Transverse colon (tissue), 4 donors: ENCODE measurements at places on chromosomes 16 and 17. TPM values are rescaled to one million over a fixed set of nuclear protein-coding genes. Genes with fewer than 3 reads are reported as not detected.

Gene CUEDC1
- 26.5 TPM for total RNA-seq

GRCh38 chr16:66605979-66606751 is 1.7 kb downstream of the CMTM3 start:
- H3K4me1 ChIP-seq: peaks cover 17% of the 10 kb centered on the region
- H3K27me3 ChIP-seq: peaks cover 17% of the 10 kb centered on the region
- peak overlapping the region; percentile 88 for H3K27ac ChIP-seq
- no peak for DNase-seq
- H3K4me3 ChIP-seq: peak overlapping the region; percentile 84

DNA sequence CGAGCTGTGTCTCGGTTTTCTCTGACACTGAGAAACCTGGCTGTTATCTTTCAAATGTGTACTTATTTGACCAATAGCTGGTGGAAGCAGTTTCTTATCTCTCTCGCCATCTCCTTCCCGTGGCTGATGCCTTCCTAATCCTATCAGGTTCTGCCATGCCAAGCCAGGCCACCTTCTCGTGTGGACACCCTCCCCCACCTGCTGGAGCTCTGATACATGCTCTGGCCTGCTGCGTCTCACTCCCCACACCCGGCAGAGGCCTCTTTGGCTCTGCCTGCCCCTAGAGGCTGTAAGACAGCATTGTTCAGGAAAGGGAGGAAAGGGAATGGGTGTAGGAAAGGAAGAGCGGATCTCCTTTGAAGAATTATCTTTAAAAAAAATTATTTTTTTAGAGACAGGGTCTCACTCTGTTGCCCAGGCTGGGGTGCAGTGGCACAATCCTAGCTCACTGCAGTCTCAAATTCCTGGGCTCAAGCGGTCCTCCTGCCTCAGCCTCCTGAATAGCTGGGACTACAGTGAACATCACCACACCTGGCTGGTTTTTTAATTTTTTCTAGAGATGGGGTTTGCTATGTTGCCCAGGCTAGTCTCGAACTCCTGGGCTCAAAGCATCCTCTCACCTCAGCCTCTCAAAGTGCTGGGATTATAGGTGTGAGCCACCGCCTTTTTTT is 7.5 kb upstream of the ARMC5 start:
- DNase-seq: no peak
- H3K36me3 ChIP-seq: no peaks in the 10 kb centered on the region
- no peak overlapping the region for H3K4me3 ChIP-seq
- peaks cover 47% of the 10 kb centered on the region for H3K4me1 ChIP-seq

Gene CEP295NL
- total RNA-seq: 3.0 TPM

Gene TMC5
- 87.9 TPM for total RNA-seq

- H3K4me1 ChIP-seq: no peaks in the 10 kb centered on the region
- no peaks in the 10 kb centered on the region for H3K36me3 ChIP-seq
- DNase-seq: no peak
- H3K27ac ChIP-seq: no peak overlapping the region
- H3K27me3 ChIP-seq: peaks cover 30% of the 10 kb centered on the region
- H3K4me3 ChIP-seq: no peak overlapping the region
Observed at GRCh38 chr17:49486012-49486641, 9.0 kb upstream of the NGFR start.

DNA sequence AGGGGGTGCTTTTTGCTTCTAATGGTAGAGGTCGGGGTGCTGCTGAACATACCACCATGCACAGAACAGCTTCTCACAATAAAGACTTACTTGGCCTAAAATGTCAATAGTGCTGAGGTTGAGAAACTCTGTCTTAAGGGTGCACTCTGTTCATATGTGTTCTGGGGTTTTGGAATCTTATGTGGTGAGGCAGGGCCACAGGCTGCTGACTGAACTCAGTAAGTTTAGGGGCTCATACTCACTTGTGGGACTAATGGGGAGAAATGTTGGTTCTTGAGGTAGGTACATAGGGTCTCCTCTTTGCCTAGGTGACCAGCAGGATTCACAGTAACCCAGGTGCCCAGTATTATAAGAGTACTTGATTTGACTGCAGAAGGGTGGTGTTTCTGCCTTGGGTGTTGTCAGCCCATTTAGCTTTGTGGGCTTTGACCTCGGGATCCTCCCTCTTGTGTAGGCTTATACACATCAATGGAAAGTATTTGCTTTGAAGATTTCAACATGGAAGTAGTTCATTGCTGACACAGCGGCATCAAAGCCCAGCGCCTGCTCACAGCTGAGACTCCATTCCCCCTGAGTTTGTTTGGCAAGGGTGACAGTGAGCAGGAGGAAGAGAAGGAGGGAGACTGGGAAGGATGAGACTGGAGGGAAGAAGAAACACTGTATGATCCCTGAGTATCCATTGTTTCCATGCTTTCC is 17.2 kb downstream of the SLC7A6 start:
- no peaks in the 10 kb centered on the region for H3K36me3 ChIP-seq
- H3K27ac ChIP-seq: no peak overlapping the region
- no peak overlapping the region for H3K4me3 ChIP-seq

- no peaks in the 10 kb centered on the region for H3K36me3 ChIP-seq
- H3K4me1 ChIP-seq: no peaks in the 10 kb centered on the region
- H3K27me3 ChIP-seq: no peaks in the 10 kb centered on the region
- no peak overlapping the region for H3K4me3 ChIP-seq
- no peak overlapping the region for H3K27ac ChIP-seq
Observed at GRCh38 chr17:4465786-4466185, 32.0 kb downstream of the SPNS3 start.

- H3K4me1 ChIP-seq: no peaks in the 10 kb centered on the region
- H3K27ac ChIP-seq: no peak overlapping the region
- no peak overlapping the region for H3K4me3 ChIP-seq
Observed at GRCh38 chr16:14437426-14437825, 192.6 kb downstream of the PARN start.

DNA sequence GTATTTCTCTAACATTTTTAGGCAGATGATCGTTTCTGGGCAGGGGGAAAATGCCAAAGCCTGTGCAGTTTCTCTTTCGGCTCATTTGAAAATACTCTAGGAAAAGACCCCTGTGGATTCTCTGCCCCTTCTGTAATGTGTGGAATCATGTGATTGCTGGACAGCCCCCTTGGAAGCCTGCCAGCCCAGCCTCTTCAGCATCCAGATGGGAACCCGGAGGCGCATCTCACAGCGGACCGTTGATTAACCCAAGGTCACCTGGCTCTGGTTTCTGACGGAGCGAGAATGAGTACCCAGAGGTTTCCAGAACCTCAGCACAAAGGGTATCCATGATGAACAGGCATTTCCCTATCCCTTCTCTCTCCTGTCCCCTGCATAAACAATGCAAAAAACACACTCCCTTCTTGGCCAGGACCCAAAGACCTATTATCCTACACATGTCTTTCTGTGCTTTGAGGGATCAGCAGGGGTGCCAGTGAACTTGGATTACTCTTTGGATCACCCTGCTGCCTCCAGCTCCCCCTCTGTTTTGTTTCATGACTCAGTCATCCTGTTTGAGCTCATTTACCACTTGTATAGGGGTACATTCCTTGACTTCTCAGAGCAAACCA is 957.1 kb upstream of the RBFOX1 start:
- H3K36me3 ChIP-seq: no peaks in the 10 kb centered on the region
- no peaks in the 10 kb centered on the region for H3K27me3 ChIP-seq
- no peak overlapping the region for H3K4me3 ChIP-seq
- no peak for DNase-seq

- no peaks in the 10 kb centered on the region for H3K36me3 ChIP-seq
- H3K27ac ChIP-seq: no peak overlapping the region
- H3K4me3 ChIP-seq: no peak overlapping the region
- DNase-seq: no peak
- peaks cover 5% of the 10 kb centered on the region for H3K4me1 ChIP-seq
- no peaks in the 10 kb centered on the region for H3K27me3 ChIP-seq
Observed at GRCh38 chr17:70144260-70144846, 25.0 kb upstream of the KCNJ2 start.

Gene SLC38A8
- total RNA-seq: not detected

DNA sequence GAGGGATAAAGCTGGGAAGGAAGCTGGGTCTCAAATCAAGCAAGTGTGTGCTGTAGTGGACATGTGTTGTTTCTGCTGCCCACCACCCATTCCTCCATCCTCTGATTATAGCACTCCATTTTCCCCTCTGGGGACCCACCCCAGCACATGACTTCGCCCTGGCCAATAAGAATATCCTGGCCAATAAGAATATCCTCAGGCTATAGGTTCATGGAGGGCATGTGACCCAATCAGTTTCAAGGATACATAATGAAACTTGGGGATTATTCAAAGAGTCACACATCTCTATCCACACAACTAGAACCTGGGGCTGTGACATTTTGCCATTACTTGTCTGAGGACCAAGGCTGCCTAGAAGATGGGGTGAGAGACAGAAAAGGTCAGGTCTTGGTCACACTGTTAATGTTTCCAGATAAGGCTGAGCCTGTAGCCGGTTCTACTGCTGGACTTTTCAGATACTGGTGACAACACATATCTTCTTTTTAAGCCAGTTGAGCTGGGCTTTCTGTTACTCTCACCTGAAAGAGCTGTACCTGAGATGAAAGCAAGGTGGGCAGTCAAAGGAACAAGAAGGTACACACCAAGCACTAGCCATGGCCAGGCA is 33.7 kb downstream of the MYO18A start:
- no peak overlapping the region for H3K4me3 ChIP-seq
- H3K4me1 ChIP-seq: peaks cover 32% of the 10 kb centered on the region
- no peaks in the 10 kb centered on the region for H3K36me3 ChIP-seq
- H3K27ac ChIP-seq: no peak overlapping the region

Gene PRSS8
- 292 TPM for total RNA-seq

Gene SHISA9
- total RNA-seq: 1.3 TPM

DNA sequence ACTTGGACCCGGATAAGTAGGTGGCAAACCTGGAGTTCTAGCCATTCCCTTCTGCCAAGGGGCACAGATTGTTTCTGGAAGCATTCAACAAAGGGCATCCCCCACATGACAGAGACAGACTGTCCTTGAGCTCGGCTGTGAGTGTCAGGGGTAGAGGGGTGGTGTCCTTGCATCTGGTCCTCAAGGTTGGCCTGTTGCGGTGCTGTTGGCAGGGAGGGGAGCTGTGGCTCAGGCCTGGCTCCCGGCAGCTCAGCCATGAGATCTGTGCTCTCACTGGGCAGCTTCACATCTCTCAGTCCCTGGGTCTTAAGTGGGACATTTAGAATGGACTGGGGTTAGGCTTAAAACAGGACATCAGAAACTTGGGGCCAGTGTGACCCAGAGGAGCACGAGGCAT is 20.4 kb downstream of the CCDC182 start:
- H3K4me3 ChIP-seq: no peak overlapping the region
- no peak overlapping the region for H3K27ac ChIP-seq
- H3K36me3 ChIP-seq: no peaks in the 10 kb centered on the region

DNA sequence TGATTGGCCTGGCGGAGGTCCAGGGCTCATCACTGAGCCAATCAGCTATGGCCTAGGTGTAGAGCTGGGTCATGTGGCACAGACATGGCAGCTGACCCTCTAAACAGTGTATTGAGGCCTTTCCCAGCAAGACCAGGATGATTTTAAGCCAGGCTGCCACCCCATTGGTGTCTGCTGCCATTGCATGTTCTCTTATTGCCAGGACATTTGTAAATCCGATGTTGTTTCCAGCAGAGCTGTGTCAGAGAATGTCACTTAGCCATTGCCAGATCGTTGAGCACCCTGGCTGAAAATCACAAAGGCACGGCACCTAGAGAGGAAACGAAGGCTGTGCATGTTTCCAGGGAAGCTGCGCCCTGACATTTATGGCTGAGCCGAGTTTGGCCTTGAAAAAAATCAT is 33.4 kb downstream of the RBFOX1 start:
- no peaks in the 10 kb centered on the region for H3K36me3 ChIP-seq
- no peaks in the 10 kb centered on the region for H3K4me1 ChIP-seq
- no peak for DNase-seq
- H3K27ac ChIP-seq: no peak overlapping the region

Gene EMP2
- total RNA-seq: 31.8 TPM

GRCh38 chr16:58732545-58733247 is 1.4 kb downstream of the GOT2 start:
- H3K4me1 ChIP-seq: peaks cover 15% of the 10 kb centered on the region
- peak overlapping the region; percentile 78 for H3K27ac ChIP-seq
- H3K4me3 ChIP-seq: peak overlapping the region; percentile 74
- no peaks in the 10 kb centered on the region for H3K36me3 ChIP-seq
- H3K27me3 ChIP-seq: no peaks in the 10 kb centered on the region

- peak overlapping the region; percentile 25 for H3K27ac ChIP-seq
- H3K4me3 ChIP-seq: no peak overlapping the region
- H3K36me3 ChIP-seq: no peaks in the 10 kb centered on the region
- no peaks in the 10 kb centered on the region for H3K27me3 ChIP-seq
- no peak for DNase-seq
Observed at GRCh38 chr16:85639529-85640253, 26.6 kb downstream of the GSE1 start.

DNA sequence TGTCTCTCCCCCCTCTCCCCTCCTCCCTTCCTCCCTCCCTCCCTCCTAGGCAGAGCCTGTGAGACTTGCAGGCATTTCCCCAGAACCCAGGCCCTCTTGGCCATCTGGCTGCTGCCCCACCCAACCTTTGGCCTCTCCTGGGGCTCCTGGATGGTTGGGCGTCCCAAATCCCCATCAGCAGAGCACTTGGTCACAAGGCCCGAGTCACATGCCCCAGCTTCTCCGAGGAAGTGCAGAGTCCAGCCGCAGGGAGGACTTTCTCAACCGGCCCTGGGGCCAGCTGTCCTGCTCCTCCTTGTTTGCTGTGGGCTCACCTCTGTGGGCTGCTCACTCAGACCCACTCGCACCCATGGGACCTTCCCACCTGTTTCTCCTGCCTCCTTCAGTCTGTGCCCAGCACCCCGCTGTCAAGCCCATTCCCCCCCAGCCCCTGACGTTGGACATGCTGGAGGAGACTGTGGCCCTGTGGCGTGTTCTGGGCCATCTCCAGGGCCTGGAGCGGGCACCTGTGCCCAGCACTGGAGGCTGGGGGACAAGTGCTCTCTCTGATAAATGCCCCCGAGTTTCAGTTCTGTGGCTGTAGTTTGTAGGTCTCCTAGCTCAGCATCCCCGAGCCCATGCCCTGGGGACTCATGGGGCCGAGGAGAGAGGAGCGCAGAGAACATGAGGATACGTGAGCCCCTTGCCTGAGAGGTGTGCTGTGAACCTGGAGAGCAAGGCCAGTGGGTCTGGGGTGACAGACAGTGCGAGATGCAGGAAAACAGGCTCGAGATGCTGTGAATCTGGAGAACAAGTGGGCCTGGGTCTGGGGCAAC is 42.3 kb upstream of the ZNF750 start:
- peaks cover 31% of the 10 kb centered on the region for H3K4me1 ChIP-seq
- H3K36me3 ChIP-seq: no peaks in the 10 kb centered on the region
- H3K27ac ChIP-seq: peak overlapping the region; percentile 73
- H3K4me3 ChIP-seq: no peak overlapping the region

DNA sequence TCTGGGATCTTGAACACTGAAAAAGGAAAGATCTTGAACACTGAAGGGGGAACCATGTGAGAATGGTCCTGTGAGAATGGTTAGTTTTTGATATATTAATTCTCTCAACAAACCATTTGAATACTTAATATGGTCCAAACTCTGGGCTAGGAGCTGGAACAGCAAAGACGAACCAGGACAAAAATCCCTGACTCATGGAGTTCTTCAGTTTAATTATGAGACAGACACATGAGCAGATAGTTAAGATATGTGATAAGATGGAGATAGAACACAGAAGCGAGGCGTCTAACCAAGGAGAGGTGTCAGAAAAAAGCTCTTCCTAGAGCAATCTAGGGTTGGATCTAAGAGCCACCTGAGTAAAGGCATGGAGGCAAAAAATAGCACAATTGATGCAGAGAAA is 1.6 kb downstream of the CKLF start:
- no peaks in the 10 kb centered on the region for H3K27me3 ChIP-seq
- no peak overlapping the region for H3K27ac ChIP-seq
- peaks cover 5% of the 10 kb centered on the region for H3K4me1 ChIP-seq
- H3K4me3 ChIP-seq: no peak overlapping the region
- no peak for DNase-seq
